Ascending aorta (tissue), 2 donors: ENCODE measurements at places on chromosomes 7 and 10.

DNA sequence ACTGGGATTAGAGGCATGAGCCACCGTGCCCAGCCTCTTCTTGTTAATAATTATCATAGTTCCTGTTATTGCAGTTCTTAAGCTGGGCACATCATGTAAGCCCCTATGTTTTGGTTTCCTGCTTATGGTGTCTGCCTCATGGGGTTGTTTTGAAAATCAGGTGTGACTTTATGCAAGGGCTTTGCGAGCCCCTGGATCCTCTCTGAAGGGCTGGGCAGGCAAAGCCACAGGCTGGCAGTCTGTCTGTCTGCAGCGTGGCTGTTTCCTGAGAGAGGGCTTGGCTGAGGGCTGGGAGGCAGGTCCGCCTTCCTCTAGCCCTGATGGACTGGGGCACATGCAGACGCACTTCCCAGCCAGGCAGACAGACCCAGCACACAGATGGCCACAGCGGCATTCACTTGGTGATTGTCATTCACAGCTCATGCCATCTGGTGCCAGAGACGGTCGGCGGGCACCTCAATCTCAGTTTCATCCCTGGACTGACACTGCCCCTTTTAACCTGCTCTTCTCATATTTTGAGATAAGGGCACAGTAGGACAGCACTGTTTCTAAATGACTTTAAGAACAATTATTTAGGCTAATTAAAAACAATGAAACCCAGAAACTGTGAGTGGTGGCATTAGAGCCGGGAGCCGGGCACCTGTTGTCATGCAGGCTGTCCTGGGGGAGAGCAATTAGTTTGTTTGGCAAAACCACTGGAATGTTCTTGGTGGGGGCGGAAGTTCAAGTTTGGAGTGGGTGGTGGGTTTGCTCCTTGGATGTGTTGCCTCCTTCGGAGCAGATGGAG is 35.5 kb downstream of the RBM20 start:
- no peak for DNase-seq

DNA sequence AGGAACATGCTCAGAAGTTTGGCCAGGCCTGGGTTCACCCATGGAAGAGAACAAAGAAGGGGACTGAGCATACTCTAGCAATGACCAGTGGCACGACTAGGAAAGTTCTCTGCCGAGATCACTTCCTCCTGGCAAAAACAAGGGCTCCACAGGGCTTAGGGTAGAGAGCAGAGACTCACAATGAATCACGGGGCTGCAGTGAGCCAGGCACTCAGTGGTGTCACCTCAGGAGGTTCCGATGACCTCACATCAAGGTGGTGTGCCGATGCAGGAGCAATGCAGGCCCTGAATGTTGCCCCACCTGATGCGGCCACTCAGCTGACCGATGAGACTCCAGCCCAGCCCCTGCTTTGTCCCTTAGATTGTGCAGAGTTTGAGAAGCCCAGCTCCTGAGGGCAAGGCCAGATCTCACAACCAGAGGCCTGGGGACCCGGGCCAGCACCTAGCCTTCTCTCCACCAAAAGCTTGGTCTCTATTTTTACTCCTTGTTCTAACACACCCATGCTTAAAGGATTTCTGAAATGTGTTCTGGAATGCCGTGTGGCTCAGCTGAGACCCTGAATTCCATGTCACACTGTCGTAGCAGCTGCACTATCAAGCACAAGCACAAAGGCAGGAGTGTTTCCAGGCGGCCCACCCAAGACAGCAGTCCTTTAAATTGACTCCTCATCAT is 60.9 kb downstream of the COBL start:
- DNase-seq, result no peak

GRCh38 chr10:111211706-111212105 is 134.9 kb downstream of the ADRA2A start:
- no peak for DNase-seq

DNA sequence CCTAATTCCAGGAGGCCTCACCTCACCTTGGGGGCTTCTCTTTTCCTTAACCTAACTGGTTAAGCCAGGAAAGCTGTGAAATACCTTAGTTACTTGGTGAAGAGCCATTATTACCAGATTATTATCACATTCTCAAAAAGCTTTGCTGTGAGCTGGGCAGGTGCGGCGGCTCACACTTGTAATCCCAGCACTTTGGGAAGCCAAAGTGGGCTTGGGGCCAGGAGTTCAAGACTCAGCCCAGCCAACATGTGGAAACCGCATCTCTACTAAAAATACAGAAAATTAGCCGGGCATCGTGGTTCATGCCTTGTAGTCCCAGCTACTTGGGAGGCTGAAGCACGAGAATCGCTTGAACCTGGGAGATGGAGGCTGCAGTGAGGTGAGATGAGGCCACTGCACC is 102.4 kb upstream of the KLF6 start:
- peak; percentile 70 for DNase-seq

- no peak for DNase-seq
These were observed 143.3 kb downstream of the HDAC9 start for GRCh38 chr7:18638594-18639452.

- no peak for DNase-seq
These were observed 217.8 kb upstream of the HPS1 start for GRCh38 chr10:98664329-98665042.

- DNase-seq, result no peak
These were observed 275.7 kb downstream of the GPR37 start for GRCh38 chr7:124489925-124490324.

GRCh38 chr7:114885836-114886235 is 36.1 kb upstream of the MDFIC start:
- no peak for DNase-seq

DNA sequence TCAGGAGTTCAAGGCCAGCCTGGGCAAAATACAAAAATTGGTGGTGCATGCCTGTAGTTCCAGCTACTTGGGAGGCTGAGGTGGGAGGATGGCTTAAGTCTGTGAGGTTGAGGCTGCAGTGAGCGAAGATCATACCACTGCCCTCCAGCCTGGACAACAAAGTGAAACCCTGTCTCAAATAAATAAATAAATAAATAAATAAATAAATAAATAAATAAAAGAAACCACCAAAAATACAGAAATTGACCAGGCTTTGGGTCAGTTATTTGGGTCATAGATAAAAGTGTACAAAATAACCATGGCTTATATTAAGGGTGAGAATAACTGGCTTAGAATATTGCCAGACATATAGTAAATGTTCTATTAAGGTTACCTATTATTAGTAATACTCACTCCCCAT is 129.2 kb downstream of the NEUROD6 start:
- no peak for DNase-seq

GRCh38 chr7:104695563-104695962 is 318.4 kb upstream of the KMT2E start:
- DNase-seq, result no peak

GRCh38 chr7:8818406-8818805 is 385.0 kb downstream of the NXPH1 start:
- no peak for DNase-seq

- DNase-seq, result no peak
These were observed 19.3 kb downstream of the VOPP1 start for GRCh38 chr7:55553024-55553345.

DNA sequence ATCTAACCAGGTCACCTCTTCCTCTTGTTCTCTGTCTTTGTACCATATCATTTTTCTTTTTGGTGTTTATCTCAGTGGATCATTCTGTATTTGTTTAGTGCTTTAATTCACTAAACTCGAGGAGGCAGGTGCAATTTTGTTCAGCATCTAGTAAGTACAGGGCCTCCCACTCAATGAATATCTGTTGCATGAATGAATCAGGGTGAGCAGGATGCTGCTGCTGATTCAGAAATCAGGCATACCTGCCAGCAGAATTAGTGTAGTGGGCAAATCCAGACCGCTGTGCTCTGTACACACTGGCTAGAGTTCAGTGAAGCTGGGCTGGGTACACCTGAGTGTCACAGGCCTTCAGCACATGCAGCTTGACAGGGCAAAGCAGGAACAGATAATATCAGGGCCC is 511.9 kb downstream of the SUGCT start:
- DNase-seq, result no peak

GRCh38 chr7:151025924-151026671 is 1.8 kb upstream of the ATG9B start:
- no peak for DNase-seq

DNA sequence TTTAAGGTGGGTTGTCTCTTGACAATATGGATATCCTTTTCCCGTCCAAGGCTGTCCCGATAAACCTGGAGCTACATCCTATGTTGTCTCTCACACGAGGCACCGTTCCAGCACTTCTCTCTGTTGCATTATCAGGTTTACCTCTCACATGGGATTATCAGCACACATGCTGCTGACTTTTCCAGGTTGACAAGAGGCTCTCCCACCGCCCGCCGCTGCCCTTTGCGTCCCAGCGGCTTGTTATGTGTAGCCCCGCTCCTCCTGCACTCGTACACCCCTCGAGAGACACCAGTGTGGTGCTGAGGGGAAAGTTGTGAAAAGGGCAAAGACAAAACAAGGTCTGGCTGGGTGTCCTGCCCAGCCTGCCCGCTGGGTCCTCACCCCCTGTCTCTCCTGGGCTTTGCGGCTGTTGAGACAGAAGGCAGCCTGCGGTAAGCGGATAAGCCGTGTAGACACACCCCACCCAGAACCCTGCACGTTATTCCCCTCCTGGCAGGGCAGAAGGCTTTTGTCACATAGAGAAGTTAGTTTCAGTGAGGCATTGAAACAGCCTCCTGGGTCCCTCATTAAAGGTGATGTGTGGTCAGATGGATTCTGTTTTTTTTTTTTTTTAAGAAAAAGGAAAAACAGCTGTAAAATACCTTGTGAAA is 38.7 kb downstream of the UBE3C start:
- no peak for DNase-seq

DNA sequence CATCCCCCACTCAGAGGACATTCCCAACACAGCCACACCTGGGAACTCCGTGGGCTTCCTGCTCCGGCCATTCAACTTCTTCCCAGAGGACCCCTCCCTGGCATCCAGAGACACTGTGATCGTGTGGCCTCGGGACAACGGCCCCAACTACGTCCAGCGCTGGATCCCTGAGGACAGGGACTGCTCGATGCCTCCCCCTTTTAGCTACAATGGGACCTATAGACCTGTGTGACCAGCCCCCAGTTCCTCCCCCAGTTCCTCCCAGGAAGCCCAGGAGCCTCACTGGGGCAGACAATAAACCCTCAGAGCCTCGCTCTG is 8.6 kb downstream of the AOC1 start:
- DNase-seq, result no peak

DNA sequence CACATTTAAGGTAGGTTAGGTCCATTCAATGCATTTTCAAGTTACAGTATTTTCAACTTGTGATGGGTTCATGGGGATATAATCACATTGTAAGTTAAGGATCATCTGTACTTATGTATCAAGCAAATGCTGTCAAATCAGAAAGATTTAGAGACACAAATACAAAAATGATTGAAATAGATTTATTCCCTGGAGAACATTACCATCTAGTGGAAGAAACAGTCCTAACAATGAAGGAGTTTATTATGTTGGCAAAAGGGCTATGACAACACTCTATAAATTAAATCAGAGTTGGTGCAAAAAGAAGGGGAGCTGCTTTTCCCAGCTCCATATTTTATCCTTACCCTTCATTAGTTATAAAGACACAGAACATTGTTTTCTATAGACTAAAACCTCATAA is 69.0 kb downstream of the PRSS58 start:
- no peak for DNase-seq

GRCh38 chr7:130277763-130278643 is 11.3 kb downstream of the CPA2 start:
- no peak for DNase-seq

GRCh38 chr10:3043512-3044368 is 23.6 kb upstream of the PFKP start:
- DNase-seq, result no peak

- DNase-seq, result no peak
These were observed 170.9 kb upstream of the SMIM30 start for GRCh38 chr7:113289140-113289740.

DNA sequence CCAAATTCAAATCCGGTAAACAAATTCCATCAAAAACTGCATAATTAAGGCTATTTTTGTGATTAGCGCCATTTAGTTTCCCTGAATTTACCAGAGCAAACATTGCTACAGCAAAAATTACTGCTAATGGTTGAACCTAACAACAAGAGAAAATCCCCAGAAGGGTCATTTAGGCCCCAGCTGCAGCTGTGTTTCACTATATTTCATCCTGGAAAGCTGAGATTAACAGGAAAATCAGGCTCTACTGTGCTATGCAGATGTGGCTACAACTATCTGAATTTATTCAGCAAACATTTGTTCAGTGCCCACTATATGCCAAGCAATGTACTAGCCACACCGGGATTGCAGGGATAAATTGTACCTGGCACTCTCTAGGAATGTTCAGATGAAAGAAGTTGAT is 104.0 kb downstream of the PON1 start:
- DNase-seq, result no peak
